ENCODE measurements at places on chromosomes 13 and 19.

- no peak for DNase-seq
These were observed 17.1 kb downstream of the NWD1 start for GRCh38 chr19:16736709-16737108.

DNA sequence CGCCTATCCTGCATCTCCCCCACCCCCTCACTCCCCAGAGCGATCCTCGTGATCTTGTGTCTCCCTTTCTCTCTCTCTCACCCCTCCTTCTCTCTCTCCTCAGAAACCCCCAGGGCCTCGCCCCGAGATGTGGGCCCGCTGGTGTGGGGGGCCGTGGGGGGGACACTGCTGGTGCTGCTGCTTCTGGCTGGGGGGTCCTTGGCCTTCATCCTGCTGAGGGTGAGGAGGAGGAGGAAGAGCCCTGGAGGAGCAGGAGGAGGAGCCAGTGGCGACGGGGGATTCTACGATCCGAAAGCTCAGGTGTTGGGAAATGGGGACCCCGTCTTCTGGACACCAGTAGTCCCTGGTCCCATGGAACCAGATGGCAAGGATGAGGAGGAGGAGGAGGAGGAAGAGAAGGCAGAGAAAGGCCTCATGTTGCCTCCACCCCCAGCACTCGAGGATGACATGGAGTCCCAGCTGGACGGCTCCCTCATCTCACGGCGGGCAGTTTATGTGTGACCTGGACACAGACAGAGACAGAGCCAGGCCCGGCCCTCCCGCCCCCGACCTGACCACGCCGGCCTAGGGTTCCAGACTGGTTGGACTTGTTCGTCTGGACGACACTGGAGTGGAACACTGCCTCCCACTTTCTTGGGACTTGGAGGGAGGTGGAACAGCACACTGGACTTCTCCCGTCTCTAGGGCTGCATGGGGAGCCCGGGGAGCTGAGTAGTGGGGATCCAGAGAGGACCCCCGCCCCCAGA is 12.8 kb upstream of the TOMM40 start:
- DNase-seq = peak; percentile 34

GRCh38 chr19:5394551-5395505 is 54.2 kb upstream of the PTPRS start:
- no peak for DNase-seq

- DNase-seq = peak; percentile 78
These were observed 5.5 kb upstream of the MAMSTR start for GRCh38 chr19:48724796-48725753.

DNA sequence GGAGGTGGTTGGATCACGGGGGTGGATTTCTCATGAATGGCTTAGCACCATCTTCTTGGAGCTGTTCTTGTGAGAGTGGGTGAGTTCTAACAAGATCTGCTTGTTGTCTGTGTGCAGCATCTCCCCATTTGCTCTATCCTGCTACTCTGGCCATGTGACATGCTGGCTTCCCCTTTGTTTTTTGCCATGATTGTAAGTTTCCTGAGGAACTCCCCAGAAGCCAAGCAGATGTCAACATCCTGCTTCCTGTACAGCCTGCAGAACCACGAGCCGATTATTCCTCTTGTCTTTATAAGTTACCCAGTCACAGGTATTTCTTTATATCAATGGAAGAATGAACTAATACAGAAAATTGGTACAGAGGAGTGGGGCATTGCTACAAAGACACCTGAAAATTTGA is 2.3 kb upstream of the SIGLEC12 start:
- no peak for DNase-seq

DNA sequence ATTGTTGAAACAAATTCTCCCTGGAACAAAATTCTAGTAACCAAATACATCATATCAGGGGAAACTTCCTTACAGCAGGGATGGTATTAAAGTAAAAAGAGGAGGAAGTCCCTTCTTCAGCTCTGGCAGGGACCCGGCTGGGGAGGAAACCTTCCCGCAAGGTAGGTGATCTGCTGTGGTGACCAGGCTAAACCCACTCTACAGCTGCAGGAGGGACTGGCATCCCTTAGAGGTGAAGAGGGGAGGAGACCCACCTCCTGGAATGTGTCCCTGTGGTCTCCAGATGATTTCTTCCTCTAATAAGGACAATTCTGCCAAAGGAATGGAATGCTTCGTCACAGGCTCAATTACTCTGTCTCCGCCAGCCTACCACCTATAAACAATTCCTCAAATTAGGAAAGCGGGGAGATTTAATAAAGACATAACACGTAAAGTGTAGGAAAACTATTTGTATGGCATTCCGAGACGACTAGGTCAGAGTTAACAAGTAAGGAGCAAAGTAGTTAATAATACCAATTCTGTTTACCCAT is 637 bp upstream of the PDS5B start:
- peak; percentile 58 for DNase-seq

DNA sequence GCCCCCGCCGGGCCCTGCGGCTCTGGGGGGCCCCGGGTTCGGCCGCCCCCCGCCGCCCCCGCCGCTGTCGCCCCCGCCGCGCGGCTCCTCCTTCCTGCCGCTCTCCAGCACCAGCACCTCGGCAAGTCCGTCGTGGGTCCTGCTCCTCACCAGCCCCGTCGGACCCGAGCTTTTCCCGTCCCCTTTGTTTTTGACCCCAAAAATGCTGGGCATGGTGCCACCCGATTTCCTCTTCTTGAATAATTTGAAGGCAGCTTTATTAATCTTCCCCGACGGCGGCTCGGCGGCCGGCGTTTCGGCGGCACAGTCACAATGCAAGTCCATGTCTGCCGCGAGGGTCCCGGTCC is 945 bp downstream of the AMER2 start:
- no peak for DNase-seq

DNA sequence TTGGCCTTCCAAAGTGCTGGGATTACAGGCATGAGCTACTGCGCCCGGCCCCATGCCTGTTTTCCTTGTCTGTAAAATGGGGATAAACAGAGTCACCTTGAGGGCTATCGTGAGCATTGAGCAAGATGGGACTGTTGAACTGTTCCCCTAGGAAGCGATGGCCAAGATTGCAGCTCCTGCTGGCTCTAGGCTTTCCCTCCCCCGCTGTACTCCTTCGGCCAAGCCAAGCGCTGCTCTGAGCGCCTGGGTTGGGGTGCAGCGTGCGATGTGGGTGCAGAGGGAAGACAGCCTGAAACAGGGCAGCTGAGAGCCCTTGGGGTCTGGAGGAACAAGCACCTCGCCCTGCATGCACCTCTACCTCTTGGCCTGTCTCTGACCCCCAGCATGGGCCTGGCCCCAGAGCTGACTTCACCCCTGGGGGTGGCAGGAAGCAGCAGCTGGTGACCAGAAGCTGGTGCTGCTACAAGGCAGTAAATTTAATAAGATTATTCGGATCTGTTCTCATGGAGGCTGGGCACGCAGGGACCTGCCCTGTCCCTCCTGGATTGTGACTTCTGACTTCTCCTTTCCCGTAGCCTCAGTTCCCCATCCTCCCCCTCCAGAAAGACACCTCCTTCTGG is 5.3 kb downstream of the GNG8 start:
- no peak for DNase-seq

DNA sequence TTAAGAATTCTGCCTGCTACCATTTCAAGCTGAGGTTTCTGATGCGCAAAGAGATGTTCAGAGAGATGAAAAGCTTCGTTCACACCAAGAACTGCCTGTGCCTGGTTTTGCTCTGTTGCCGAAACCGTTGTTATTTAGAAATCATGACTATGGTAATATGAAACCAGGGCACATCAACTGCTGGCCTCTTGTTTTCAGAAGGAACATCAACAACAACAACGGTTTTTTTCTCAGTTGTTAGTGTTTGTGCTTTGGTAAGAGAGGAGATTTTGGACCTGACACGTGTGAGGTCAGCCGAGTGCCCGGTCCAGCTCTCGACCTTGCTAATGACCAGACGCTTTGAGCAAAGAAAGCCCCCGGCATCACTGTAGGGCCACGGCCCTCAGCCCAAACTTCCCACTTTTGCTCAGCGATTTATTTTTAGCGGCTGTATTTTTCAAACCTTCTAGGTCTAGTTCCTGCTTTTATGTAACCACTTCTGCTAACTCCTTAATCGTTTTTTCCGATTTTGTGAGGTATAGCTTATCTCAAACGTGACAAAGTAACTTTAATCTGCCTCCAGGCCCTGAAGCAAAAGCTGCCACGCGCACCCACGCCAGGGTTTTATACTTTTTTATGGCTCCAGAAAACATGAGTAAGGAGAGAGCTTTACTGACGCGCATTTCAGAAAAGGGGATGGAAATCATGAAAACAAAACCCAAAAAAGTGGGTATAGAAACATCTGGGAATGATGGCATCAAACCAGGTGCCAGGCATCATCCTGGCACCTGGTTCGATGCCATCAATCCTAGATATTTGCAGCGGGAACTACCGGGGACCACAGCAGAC is 42.0 kb downstream of the KLF2 start:
- peak; percentile 67 for DNase-seq

GRCh38 chr19:54294539-54294938 is 13.6 kb upstream of the LILRB2 start:
- DNase-seq = no peak
